Stimulated activated CD4-positive, alpha-beta T cell treated with anti-CD3 and anti-CD28 coated beads, Interleukin-15, amount 100 ng/mL, for 48 hours (primary cell): ENCODE measurements at places on chromosomes 5 and 9.
A peak's percentile ranks its signal among the peaks of the same experiment; 100 is the strongest.

- DNase-seq, result peak; percentile 83
Measured at GRCh38 chr5:177116631-177117373, 16.8 kb upstream of the NSD1 start.

GRCh38 chr9:99029083-99029645 is 75.7 kb upstream of the TGFBR1 start:
- no peak for DNase-seq

- no peak for DNase-seq
Measured at GRCh38 chr5:7213525-7213924, 182.4 kb upstream of the ADCY2 start.

GRCh38 chr9:121059998-121060636 is 10.0 kb upstream of the C5 start:
- DNase-seq, result no peak

- no peak for DNase-seq
Measured at GRCh38 chr5:114361724-114362196, at the start of gene KCNN2. KCNN2 (plus strand) TSS chr5:114362070; CDS start chr5:114362140, 70 bp downstream.

DNA sequence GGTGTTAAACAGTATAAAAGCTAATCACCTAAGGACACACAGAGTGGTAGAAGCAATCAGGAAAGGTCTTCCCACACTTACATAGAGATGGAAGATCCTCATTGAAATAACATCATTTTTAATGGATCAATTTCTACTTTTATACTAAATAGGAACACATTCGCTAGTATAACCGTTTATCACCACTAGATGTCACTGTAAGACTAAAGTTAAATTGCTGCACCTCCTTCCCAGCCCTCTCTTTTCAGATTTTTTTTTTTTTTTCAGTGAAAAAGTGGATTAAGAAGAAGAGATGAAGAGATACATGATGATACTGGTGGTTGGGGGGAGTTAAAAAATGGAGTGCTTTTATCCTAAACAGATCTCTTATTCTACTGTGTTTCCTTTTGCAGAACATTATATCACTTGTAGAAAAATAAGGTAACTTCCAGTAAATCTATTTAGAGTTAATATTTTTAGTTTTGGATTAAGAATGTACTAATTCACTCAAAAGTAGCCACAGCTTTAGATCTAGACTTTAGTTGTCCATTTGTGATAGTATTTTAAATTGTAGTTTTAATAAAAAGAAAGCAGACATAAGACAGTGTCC is 116.9 kb upstream of the ARRDC3 start:
- no peak for DNase-seq

DNA sequence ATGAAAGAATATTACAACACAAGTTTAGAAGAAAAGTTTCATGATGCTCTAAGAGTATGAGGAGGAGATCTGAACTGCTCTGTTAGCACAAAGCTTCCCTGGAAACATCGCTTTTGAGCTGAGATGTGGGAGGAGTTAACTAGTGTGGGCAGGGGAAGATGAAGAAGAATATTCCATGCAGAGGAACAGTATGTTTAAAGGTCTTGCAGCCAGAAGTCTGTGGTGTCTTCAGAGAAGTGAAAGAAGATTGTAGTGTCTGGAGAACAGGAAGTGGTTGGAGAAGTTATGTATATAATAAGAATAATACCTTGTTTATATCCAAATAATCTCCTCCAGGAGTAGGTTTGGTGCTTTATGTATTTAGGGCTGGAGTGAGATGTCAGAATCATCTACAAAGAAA is 406.7 kb downstream of the MAN2A1 start:
- DNase-seq, result no peak

- no peak for DNase-seq
Measured at GRCh38 chr9:124077915-124078572, 66.5 kb downstream of the LHX2 start.

DNA sequence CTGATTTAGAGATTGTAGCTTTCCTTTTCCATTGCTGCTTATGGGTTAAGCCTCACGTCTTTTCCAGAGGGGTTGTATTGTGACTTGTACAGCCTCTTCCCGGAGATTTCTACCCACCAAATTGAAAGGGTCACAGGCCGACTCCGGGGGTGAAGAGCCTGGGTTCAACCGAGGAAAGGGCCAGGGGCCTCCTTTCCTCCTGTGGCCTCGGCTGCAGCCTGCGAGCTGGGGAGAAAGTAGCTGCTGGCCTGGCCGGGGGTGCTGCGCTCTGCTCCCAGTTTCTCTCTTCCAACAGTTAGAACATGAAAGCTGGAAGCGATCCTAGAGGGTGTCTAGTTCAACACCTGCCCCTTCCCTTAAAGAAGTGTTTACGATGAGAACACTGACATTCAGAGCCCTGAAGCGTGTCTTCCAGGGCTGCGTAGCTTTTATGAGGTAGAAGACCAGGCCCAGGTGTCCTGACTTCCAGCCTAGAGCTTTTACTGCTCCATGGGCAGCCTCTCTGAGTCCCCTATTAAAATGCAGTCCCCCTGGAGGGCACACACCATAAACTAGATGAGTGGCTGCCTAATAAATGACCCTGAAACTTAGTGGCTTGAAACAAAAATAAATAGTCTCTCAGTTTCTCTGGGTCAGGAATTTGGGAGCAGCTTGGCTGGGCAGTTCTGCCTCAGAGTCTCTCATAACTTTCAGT is 56.9 kb downstream of the ACER2 start:
- no peak for DNase-seq

DNA sequence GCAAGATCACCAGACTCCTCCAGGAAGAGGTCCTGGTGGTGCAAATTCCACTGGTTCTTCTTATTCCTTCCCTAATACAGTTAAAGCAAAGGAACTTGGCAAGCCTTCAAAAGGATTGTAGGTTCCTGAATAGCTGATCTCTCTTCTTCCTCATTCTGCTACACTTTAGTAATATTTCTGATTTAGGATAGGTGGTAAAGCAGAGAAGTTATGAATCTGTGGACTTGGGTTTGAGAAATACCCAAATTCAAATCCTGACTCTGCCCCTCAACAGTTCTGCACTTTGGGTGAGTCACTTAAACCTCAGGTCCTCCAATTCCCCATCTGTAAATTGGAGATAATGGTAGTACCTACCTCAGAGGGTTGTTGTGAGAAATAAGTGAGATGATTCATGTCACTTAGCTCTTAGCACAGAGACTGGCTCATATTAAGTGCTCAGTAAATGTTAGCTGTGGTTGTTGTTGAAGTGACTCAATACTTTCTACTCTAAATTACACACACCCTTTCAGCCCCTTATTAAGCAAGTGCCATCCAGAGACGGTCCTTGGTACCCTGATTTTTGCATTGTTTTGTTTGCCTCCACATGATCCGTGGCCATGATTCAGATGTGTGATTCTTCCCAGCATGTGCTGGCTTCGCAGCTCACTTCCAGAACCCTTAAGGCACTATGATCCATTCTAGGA is 5.2 kb downstream of the SH3RF2 start:
- no peak for DNase-seq

DNA sequence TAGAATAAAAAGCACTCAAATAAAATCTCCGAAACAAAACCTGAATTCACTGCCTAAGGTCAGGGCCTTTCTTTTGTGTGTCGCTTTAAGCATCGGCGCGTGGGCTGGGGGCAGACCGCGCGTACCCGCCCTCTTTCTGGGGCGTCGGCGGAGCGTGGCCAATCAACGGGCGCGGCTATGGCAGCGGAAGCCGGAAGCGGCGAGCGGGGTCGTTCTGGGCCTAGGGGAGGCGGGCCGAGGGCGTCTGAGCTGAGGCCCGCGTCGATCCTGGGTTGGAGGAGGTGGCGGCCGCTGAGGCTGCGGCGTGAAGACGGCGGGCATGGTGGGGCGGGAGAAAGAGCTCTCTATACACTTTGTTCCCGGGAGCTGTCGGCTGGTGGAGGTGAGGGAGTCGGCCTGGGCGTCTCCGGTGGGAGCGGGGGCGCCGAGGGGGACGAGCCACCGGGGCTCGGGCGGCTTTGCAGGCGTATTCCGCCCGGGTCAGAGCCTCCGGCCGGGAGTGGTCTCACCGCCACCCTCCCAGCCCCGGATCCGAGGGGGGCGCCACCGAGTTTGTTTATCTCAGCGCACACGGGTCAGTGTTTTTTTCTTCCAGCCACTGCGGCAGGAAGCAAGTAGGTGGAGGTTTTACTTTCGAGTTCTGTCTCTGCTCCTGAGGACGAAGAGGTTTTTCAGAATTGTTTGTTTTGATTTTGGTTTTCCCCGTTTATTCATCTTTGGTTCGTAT is at the start of gene MAT2B:
MAT2B (plus strand) TSS at position 252 of the 727 bp plus-strand sequence; CDS start at position 320, 68 bp downstream.
- DNase-seq, result peak; percentile 95

GRCh38 chr9:23412458-23412857 is 413.6 kb downstream of the ELAVL2 start:
- no peak for DNase-seq

DNA sequence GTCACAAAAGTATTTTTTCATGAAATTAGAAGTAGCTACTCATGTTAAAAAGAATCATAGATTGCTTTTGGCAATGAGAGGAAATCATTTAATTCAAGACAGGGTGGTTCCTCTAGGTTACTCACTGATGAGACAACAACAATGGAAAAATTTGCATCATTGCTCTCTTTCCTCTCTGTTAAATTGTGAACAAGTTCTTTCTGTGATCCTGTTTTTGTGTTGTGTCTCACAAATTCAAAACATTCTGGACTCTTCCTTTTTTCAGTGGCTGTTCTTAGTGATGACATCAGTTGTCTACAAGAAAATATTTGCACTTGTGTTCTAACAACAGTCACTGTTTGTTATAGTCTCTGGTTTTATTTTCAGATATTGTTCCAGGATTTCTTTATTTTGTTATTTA is 95.3 kb downstream of the XRCC4 start:
- no peak for DNase-seq

DNA sequence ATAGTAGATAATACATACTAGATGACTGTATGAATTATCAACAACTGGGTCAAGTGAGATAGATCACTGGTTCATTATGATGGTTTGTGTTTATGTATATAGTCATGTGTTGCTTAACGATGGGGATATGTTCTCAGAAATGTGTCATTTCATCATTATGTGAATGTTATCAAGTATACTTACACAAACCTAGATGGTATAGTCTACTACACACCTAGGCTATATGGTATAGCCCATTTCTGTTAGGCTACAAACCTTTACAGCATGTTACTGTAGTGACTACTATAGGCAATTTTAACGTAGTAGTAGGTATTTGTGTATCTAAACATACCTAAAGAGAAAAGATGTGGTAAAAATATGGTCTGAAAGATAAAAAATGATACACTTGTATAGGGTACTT is 31.0 kb downstream of the TMEM38B start:
- DNase-seq, result no peak

DNA sequence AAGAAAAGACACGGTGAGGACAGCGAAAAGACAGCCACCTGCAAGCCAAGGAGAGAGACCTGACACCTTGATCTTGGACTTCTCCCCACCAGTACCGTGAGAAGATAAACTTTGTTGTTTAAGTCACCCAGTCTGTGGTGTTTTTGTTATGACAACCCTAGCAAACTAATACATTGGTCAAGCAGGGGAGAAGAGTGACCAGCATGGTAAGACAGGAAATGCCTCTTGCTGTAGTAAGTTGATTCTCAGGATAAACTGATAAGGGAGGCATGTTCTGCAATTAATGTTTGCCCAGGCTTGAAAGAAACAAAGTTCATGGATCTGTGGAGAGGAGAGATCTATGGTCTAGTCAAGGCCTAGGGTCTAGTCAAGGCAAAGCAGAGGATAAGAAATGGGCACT is 801.2 kb downstream of the MAT2B start:
- DNase-seq, result no peak

DNA sequence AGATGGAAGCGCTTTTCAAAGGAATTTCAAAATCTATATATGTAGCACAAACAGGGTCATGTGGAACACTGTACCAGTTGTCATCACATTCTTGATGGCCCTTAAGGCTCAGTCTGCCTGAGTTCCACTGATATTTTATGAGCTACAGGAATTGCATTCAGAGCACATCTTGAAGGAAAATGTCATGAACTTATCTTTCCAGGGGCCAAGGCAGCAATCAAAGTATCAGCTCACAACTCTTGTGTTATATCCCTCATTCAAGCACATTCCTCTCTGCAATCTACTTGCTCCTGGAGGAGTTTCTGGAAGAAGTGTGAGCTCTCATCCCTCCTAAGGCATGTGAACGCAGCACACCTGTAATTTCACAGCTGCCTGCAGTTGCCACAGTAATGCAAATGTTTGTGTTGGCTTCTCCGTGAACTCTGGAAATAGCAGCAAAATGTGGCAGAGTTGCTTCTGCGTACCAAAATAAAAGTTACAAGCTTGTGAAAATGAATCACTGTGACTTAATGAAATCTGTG is 89.7 kb upstream of the EQTN start:
- DNase-seq, result no peak

GRCh38 chr5:82130602-82131001 is 147.6 kb downstream of the RPS23 start:
- no peak for DNase-seq

- DNase-seq, result no peak
Measured at GRCh38 chr5:74464512-74465209, 175.9 kb downstream of the ENC1 start.

DNA sequence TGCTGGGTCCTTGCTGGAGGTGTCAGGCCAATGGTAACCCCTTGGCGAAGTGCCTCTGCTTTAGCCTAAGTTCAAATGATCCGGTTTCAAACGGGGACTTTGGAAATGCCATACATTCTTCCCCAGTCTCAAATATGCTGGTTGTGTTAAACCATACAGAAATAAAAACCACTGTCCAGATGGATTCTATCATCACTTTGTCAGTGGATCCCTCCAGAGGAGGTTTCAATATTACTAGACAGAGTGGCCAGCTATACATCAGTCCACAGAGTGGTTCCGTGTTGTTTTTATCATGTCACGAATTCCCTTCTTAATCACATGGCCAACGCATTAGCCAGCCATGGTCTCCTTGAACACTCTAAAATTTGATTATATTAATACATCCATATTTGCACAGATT is 7.3 kb upstream of the RANBP17 start:
- no peak for DNase-seq

DNA sequence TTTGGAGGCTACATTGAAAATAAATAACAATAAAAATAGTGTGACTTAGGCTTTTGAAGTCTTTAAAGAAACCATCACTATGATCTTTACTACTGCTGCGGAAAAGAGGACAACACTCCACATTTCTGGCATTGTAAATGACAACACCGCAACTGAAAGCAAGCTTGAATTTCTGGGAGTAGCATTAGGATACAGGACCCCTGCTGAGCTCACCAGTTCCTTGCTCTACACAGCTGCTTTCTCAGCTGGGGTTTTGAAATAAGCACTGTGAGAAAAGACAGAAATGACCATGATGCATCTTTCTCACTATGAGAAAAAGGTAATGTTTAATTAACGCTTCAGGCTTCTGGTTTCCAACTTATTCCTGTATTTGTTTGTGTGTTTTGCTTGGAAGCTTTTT is 168.0 kb downstream of the TAF11L14 start:
- no peak for DNase-seq

- DNase-seq, result no peak
Measured at GRCh38 chr5:39455645-39456044, 30.9 kb upstream of the DAB2 start.

- no peak for DNase-seq
Measured at GRCh38 chr9:83620841-83621636, 1.9 kb upstream of the IDNK start.

DNA sequence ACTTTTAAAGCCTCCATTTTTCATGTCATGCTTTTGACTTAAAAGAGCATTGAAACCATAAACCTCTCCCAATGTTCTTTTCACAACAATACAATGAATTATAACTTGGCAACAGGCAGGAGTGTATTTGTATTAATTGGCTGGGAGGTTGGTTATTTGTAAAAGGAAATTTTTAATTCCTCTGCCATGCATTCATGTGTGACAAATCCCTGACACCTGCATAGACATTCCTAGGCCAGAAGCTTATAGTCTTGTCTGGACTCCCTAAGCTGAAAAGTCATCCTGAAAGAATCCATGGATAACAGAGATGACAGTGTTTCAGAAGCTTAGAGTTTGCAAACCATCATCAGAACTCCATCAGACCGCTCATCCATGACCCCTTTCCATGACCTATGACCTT is 76.3 kb upstream of the PTGER4 start:
- DNase-seq, result no peak

- no peak for DNase-seq
Measured at GRCh38 chr9:94096819-94097577, 12.7 kb downstream of the PTPDC1 start.
